ENCODE measurements at places on chromosomes 1 and 21. TPM values are rescaled to one million over a fixed set of nuclear protein-coding genes. Genes with fewer than 3 reads are reported as not detected.

Gene ARV1
- total RNA-seq = 10.9 TPM

Gene KRTAP13-2
- total RNA-seq = not detected

Gene PPIAL4G
- total RNA-seq = not detected

Gene OLFML2B
- total RNA-seq = 5.5 TPM

Gene C4BPA
- total RNA-seq = not detected

Gene CYP4A22
- not detected for total RNA-seq

Gene CLCA2
- 2.0 TPM for total RNA-seq

Gene ARTN
- under 0.01 TPM for total RNA-seq

Gene NBPF14
- 35.5 TPM for total RNA-seq

Gene ATAD3C
- not detected for total RNA-seq

Gene OR2L13
- not detected for total RNA-seq

Gene ADAMTS1
- 118 TPM for total RNA-seq

Gene PHGDH
- total RNA-seq = 154 TPM

Gene HORMAD1
- 0.16 TPM for total RNA-seq

Gene SLAMF8
- not detected for total RNA-seq

Gene ETNK2
- 5.2 TPM for total RNA-seq

Gene PADI1
- 0.09 TPM for total RNA-seq

Gene LCE1B
- total RNA-seq = not detected

Gene CD1E
- not detected for total RNA-seq

Gene HMGN2
- total RNA-seq = 190 TPM

Gene ERG
- total RNA-seq = under 0.01 TPM

Gene VTCN1
- not detected for total RNA-seq

Gene NCMAP
- total RNA-seq = not detected

Gene DEPDC1
- 0.34 TPM for total RNA-seq

Gene DCDC2B
- total RNA-seq = not detected

Gene RNU1-3
- 10,807 TPM for total RNA-seq

Gene RUNX1
- total RNA-seq = 12.8 TPM

Gene AMY1A
- total RNA-seq = not detected

Gene ZNF593OS
- total RNA-seq = not detected

Gene FBXO2
- 5.2 TPM for total RNA-seq

Gene SF3B4
- total RNA-seq = 6.3 TPM

Gene CYP4A11
- not detected for total RNA-seq

Gene LCE6A
- total RNA-seq = not detected

Gene RGS7
- total RNA-seq = under 0.01 TPM

Gene FAAH
- 1.4 TPM for total RNA-seq

Gene MYCL
- total RNA-seq = 0.09 TPM

Gene TMEM82
- not detected for total RNA-seq

Gene NDUFS5
- 897 TPM for total RNA-seq

Gene KRTAP19-7
- total RNA-seq = not detected

Gene GCSAML
- total RNA-seq = not detected

Gene SPRR2E
- not detected for total RNA-seq

Gene GJB4
- not detected for total RNA-seq

Gene LRRC53
- total RNA-seq = not detected

Gene LMOD1
- total RNA-seq = 3.5 TPM

Gene SLC1A7
- 2.4 TPM for total RNA-seq

Measured in bronchial smooth muscle cell (primary cell).